ENCODE measurements at places on chromosomes 2 and 18.

DNA sequence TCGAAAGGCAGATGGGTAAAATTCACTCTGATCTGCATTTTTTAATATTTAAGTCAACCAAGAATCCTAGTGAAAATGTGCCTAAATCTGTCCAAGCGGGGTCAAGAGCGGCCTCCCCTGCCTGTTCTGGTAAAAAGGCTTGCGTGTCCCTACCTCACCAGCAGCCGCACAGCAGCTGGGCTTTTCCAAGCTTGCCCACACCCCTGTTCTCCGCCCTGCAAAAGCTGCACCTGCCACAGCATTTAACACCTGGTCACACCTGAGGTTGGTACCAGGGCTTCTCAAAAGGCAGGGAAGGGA is 25.8 kb upstream of the TMEM182 start:
- peak; percentile 75 for DNase-seq

GRCh38 chr2:95296011-95296410 is 1.1 kb upstream of the KCNIP3 start:
- no peak for DNase-seq

DNA sequence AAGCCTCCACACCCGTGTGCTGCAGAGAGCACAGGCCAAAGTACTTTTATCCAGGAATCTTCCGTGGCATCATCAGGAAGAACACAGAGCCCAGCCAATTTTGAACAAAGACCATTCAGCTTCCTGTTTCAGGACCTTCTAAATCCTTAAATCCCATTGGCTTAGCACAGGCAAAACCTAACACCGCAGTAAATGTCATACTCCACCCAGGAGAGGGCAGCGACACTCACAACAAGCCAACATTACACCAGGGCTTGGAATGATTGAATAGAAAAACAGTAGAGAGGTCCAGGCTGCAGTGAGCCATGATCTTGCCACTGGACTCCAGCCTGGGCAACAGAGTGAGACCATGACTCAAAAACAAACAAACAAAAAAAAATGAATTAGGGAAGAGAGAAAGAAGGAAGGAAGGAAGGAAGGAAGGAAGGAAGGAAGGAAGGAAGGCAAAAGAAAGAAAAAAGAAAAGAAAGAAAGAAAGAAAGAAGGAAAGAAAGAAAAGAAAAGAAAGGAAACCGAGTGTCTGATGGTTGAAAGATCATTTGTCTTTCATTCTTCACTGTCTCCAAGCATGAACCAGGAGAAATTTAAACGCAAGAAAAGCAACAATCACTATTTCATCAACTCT is 144.6 kb upstream of the SATB2 start:
- peak; percentile 77 for DNase-seq

DNA sequence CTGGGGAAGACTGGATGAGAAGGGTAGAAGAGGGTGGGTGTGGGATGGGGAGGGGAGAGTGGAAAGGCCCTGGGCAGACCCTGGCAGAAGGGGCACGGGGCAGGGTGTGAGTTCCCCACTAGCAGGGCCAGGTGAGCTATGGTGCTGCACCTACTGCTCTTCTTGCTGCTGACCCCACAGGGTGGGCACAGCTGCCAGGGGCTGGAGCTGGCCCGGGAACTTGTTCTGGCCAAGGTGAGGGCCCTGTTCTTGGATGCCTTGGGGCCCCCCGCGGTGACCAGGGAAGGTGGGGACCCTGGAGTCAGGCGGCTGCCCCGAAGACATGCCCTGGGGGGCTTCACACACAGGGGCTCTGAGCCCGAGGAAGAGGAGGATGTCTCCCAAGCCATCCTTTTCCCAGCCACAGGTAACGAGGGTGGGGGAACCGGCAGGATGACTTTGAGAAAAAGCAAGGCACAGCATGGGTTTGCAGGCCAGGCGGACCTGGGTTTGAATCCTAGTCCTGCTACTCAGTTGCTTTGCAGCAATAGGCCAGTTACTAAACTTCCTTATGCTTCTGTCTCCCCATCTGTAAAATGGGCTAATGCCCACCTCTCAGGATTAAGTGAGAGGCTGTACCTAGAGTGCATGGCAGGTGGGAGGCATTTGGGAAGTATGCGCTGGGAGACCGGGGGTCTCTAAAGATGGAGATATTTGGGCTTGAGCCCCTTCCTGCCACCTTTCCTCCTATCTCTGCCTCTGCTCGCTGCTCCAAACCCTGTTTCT is at the start of gene INHA:
TSS of gene INHA (plus strand) at position 74 of the 765 bp plus-strand sequence. CDS start at position 139, 65 bp downstream.
- no peak for DNase-seq

DNA sequence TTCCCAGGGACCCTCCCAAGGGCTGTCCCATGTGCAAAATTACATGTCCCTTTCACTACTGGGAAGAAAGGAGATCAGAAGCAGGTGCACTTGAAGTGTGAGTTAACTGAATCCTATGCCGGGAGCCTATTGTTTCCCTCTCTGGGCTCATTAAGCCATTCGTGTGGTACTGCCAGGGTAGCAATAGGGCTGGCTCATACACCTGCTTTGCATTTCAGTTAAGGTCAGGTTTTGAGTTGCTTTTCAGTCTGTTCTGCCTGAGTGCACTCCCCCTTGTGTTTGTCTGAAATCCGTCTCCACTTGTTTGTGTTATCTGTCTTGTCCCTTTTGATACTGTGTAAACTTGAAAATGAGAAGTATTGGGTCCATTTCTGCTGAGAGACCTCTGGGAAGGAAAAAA is 1232.6 kb upstream of the NRXN1 start:
- no peak for DNase-seq

- DNase-seq: no peak
These were observed 103.5 kb downstream of the TSHZ1 start for GRCh38 chr18:75314117-75314516.

- peak; percentile 84 for DNase-seq
These were observed 93.0 kb upstream of the SMAD2 start for GRCh38 chr18:48023334-48024008.

GRCh38 chr2:239180526-239181073 is 220.2 kb downstream of the HDAC4 start:
- peak; percentile 33 for DNase-seq

Measured in islet precursor cell (in vitro differentiated cells).